Epithelial cell of alveolus of lung (primary cell): ENCODE measurements at places on chromosomes 1 and 21. TPM values are rescaled to one million over a fixed set of nuclear protein-coding genes. Genes with fewer than 3 reads are reported as not detected.

Gene ATP1A4
- not detected in 2 replicates for total RNA-seq

Gene FCRL2
- not detected in 2 replicates for total RNA-seq

Gene NTNG1
- 0.64 and 7.5 TPM in 2 replicates for total RNA-seq

Gene AJAP1
- total RNA-seq = 0.24 and 1.0 TPM in 2 replicates
